ENCODE measurements at places on chromosomes 4 and X.

DNA sequence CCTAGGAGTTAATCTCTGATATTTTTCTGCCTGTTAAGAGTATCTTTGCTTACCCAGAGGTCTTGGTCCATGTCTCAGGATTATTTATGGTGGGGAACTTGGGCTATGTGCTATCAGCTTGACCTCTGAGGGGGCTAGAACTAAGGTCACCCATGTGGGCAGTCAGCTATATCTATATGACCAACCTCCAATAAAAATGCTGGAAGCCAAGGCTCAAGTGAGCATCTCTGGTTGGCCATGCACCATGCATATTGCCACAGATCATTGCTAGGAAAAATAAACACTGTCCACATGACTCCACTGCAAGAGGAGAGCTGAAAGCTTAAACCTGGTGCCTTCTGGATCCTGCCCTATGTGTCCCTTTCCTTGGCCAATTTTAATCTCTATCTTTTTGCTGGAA is 196.5 kb upstream of the SLC7A11 start:
- no peak for DNase-seq

GRCh38 chrX:46554942-46555341 is 9.7 kb upstream of the ZNF674 start:
- DNase-seq = no peak

GRCh38 chr4:30770049-30770549 is 49.9 kb downstream of the PCDH7 start:
- no peak for DNase-seq

- no peak for DNase-seq
Measured at GRCh38 chrX:87634361-87634760, 116.8 kb downstream of the KLHL4 start.

- DNase-seq = no peak
Measured at GRCh38 chr4:94806376-94806775, 48.6 kb downstream of the BMPR1B start.

DNA sequence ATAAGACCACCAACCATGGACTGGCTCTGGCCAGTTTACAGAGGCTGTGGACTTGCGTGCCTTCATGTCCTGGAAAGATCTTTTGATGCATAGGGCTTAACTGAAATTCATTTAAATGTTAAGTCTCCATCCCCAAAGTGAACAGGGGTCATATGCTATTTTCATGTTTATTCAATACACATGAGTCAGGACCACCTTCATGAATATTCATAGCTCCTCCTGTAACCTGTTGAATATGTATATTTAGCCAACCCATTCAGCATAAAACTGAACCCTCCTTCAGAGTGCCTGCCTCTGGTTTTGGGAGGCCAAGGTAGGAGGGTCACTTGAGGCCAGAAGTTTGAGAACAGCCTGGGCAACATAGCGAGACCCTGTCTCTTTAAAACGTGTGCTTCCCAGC is 7.1 kb downstream of the CTPS2 start:
- DNase-seq = no peak

DNA sequence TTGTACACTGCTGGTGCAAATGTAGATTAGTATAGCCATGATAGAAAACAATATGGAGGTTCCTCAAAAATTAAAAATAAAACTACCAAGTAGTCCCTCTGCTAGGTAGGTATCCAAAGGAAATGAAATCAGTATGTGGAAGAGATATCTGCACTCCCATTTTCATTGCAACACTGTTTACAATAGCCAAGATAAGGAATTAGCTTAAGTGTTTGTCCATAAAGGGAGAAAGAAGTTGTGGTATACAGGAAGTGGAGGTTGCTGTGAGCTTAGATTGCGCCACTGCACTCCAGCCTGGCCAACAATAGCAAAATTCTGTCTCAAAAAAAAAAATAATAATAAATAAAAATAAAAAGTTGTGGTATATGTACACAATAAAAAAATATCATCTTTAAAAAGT is 325.0 kb upstream of the EMCN start:
- DNase-seq = no peak

DNA sequence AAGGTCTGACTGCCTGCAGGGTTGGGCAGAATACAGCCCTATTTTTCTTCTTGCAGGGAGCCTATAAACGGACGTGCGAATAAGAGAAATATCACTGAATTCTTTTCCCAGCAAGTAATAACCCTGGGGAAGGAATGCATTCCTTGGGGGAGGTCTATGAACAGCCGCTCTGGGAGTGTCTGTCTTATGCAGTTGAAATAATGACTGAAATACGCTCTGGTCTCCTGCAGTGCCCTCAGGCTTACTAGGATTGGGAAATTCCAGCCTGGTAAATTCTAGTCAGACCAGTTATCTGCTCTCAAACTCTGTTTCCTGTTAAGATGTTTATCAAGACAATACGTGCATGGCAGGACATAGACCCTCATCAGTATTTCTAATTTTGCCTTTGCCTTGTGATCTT is 72.1 kb upstream of the FAM241A start:
- DNase-seq = no peak

- DNase-seq = no peak
Measured at GRCh38 chrX:38106991-38107655, 100.8 kb downstream of the SYTL5 start.

DNA sequence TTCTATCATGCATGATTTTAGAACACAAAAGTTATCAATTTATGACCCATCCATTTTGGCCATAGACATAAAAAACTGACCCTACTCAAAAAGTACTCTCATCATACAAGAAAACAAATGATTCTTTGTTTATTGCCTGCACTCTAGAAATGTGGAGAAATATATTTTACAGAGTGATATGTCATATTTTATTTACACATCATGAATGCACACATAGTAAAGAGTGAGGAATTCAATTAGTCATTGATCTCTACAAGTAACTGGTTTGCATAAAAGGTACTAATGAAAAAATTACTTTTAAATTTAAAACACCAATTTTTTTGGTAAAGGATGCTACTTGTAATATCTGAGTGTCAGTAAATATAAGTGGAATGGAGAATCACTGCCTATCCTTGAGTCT is 242.5 kb upstream of the FAT4 start:
- DNase-seq = no peak

GRCh38 chr4:101953949-101954348 is 163.4 kb downstream of the BANK1 start:
- no peak for DNase-seq

- DNase-seq = no peak
Measured at GRCh38 chr4:13493793-13494192, 9.7 kb upstream of the RAB28 start.

GRCh38 chr4:16171831-16172230 is 54.4 kb downstream of the TAPT1 start:
- DNase-seq = no peak

- no peak for DNase-seq
Measured at GRCh38 chr4:42436928-42437565, 39.8 kb downstream of the SHISA3 start.

GRCh38 chr4:2443956-2444740 is 24.8 kb upstream of the RNF4 start:
- no peak for DNase-seq

DNA sequence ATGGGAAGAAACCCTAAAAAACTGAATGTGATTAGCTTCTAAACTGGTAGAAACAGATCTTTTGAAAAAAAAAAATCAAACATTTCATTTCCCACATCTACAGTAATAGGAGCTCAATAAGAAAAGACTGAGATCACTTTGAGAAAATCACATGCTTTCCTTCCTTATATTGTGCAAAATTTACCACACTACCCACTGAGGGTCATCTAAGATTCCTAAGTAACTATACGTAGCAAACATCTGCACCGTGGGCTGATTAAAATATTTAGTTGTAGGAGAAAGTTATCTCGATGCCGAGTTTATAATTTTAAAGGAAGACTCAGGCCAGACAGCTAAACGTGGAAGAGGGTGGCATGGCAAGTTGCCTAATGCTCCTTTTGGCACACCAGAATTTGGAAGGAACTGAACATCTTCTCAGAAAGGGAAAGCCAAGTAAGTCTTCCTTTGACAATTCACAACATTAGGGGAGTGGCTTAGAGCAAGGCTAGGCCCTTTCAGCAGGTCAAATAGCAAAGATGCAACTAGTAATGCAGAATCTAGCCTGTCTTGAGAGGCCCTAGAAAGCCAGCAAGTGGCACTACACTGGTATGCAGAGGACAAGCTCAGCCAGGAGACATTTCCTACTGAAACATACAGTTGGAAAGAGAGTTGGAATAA is 128.0 kb downstream of the TMA16 start:
- no peak for DNase-seq

DNA sequence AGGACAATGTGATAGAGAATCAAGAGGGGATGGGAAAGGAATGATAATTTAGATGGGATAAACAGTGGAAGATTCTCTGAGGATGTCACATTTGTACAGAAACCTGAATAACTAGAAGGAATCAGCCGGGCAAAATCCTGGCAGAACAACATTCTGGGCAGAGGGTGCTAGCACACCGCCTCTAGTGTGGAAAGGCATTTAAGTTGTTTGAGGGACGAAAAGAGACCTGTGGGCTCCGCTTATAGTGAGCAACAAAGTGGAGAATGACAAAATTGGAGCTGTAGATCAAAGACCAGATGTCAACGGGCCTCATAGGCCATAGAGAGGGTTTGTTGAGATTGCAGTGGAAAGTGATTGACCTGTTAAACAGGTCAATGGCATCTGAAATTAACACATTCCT is 596.0 kb upstream of the SLIT2 start:
- no peak for DNase-seq

DNA sequence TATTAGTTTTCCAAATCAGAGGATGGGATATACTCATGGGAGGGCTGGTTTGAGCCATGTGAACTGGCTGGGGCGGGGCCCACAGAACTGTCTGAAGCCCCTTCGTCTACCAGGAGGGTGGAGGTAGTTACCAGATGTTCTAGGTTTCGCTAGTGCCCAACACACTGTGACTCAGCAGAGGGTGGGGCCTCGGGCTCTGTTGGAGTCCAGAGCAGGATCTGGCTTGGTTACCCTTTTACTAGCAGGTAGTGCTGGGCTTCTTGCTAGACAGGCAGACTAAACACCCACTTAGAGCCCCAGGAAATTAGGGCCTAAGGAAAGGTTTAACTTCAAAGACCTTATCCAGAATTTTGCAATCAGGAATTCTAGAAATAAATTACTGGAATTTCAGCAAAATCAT is 56.2 kb upstream of the CHRDL1 start:
- no peak for DNase-seq

- no peak for DNase-seq
Measured at GRCh38 chr4:6206771-6207290, 6.5 kb upstream of the JAKMIP1 start.

DNA sequence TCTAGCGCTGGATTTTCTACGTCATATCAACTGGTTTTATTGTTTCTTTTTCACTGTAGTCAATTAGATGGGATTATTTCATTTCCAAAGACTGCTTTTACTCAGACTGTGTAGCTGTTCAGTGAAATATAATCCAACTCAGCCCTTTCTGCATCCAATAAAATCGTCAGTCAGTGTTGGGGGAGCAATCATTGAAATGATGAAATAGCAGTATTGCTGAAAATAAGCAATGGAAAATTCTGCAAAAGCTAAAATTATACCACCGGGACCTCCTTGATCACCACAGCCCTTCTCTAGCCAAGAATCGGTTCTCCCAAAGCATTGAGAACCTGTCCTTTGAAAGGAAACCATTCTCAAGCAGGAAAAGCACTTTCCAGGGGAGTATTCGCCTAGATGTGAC is 243.1 kb upstream of the TENM3 start:
- no peak for DNase-seq

GRCh38 chr4:15893962-15894361 is 44.6 kb downstream of the FGFBP1 start:
- no peak for DNase-seq

GRCh38 chr4:165308166-165308565 is 19.3 kb upstream of the MSMO1 start:
- no peak for DNase-seq

- DNase-seq = no peak
Measured at GRCh38 chr4:8615921-8616787, 23.6 kb downstream of the CPZ start.

DNA sequence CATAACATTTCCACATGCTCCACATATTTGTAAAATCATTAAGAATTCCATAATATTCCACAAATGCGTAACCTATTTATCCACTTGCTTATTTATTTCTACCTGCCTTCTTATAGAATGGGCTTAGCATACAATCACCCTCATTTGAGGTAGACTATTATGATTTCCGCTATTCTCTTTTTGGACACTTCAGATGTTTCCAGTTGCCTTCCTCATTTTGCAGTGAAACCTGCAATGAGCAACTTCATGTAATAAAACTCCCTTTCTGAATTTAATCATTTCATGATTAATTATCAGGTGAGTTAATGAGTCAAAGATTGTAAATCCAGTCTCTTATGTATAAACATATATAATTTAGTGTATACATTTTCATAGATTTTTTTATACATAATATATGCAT is 58.0 kb downstream of the PPP3CA start:
- DNase-seq = no peak

GRCh38 chrX:64642482-64642881 is 247.2 kb upstream of the MTMR8 start:
- no peak for DNase-seq

DNA sequence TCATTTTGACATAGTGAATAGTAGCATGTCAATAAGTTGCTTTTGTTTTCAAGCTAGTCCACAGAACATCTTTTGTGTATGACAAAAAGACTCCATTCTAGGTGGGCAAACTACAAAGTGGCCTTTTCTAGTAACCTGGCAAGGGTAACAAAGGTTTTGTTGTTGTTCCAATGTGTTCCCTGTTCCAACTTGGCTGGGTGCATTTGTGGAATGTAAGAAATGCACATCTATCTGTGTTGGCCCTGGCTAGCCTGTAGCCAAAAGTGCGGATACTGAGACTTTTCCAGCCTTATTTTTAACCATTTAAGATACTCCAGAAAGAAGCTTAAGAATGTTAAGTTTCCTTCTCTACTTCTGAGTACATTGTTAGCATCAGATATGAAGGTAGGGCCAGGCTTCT is 118.7 kb upstream of the CHRDL1 start:
- no peak for DNase-seq

DNA sequence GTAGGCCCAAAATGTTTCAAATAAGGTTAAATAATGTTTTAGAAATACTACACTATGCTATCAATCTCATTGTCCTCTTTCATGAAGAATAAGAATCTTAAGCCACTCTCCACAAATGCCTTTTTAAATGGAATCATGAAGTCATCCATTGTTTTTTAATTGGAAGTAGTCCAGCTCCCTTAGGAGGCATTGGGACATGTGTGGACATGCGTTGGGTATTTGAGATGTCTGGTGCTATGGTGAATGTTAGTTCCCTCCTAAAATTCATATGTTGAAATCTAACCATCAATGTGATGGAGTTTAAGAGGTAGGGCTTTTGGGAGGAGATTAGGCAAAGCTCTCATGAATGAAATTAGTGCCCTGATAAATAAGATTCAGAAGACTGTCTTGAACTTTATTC is 289.0 kb downstream of the C4orf33 start:
- DNase-seq = no peak

DNA sequence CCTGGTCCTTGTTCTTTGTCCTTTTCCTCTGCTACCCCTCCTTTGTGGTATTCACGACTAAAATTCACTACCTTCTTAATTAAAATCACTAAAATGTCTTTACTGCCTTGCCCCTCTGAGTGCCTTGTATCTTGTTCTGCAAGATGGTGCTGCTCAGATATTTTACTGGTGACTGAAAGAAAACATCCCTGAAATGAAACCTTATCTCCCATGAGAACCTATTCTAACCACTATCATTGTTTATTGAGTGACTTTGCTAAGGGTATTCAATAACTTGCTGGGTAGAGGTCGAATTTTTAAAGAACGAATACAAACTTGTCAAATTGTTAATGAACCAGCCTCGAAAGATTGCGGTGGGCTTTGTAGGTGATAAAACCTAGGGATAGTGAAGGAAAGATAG is 52.8 kb downstream of the SPRY1 start:
- no peak for DNase-seq
